T1000 (cell line): ENCODE measurements at places on chromosomes 3 and 15.

DNA sequence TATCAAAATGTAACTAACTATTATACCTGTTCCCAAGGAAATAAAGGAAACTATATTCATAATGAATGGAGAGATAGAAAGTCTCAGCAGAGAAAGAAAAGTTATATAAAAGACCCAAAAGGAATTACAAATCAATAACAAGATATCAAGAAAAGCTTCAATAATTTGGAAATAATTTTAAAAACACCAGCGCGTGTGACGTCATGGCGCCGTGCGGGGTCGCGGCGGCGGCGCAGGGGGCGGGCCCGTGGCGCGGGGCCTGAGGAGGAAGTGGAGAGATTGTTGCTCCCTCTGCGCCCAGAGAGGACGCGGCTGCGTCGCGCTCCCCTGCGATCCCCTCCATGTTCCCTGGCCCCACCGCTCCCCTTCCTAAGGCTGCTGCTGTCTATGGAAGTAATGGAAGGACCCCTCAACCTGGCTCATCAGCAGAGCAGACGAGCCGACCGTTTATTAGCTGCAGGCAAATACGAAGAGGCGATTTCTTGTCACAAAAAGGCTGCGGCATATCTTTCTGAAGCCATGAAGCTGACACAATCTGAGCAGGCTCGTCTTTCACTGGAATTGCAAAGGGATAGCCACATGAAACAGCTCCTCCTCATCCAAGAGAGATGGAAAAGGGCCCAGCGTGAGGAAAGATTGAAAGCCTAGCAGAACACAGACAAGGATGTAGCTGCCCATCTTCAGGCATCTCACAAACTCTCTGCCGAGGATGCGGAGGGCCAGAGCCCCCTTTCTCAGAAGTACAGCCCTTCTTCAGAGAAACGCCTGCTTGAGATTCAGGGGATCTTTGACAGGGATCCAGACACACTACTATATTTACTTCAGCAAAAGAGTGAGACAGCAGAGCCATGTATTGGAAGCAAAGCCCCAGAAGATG lies 4.1 kb downstream of the XCR1 start:
- no peak for DNase-seq

DNA sequence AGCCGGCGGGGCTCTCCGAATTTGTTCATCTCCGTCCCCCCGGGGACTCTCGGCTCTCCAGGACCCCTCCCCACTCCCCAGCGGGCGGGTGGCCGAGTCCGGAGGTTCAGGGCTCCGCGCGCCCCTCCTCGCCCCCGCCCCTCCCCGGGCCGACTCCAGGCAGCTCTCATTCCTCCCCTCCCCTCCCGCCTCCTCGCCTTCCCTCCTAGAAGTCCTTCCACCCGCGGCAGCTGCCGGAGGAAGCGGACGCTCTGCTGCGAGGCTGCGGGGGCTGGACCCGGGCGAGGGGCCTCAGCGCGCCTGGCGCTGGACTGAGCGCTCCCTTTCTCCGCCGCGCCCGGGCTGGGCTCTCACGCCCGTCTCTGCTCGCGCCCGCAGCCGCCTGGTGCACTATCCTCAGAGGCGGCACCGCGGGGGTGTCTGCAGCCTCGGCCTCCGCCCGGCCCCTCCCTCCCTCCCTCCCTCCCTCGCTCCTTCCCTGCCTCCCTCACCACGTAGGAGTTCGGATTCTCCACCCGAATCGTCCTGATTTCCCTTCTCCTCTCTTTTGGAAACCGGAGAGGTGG lies at the start of gene ROBO2:
ROBO2 (plus strand) TSS at position 494 of the 566 bp plus-strand sequence. CDS start 687 bp downstream, outside the sequence.
- peak; percentile 61 for DNase-seq

DNA sequence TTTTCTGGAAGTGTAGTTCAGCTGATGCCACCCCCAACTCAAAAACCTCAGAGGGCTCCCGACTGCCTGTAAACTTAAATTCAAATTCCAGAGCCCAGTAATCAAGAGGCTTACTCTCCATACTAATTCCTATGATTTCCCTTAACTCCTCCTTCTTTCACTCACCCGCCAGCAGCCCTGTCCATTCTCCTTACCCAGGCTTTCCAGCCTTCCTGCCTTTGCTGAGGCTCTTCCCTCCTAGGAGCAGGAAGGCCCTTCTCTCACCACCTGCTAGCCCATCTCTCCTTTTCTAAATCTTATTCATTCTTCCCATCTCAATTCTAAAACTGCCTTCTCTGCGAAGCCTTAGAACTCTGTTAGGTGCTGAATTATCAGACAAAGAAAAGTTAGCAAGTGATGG lies 30.4 kb downstream of the RORA start:
- DNase-seq, result no peak

DNA sequence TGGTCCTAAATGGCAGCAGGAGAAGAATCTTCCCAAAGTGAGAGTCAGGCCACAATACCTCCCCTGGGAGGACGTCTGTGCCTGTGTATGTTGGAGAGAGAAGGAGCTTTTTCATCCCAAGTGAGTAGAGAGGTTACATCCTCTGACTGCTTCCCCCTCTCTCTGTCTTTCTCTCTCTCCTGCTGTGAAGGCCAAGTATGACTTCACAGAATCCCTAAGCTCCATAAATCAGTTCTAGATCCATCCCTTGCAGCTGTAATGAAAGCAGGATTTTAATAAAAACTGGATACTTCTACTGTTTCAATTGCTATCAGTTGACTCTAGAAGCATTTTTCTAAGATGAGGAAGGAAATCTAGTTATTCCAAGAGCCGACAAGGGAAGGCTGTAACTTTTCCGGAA lies 389.1 kb upstream of the PROK2 start:
- no peak for DNase-seq

- no peak for DNase-seq
These were observed 927 bp upstream of the FYTTD1 start for GRCh38 chr3:197748597-197749314.
